ENCODE measurements at places on chromosomes 11 and 22.

DNA sequence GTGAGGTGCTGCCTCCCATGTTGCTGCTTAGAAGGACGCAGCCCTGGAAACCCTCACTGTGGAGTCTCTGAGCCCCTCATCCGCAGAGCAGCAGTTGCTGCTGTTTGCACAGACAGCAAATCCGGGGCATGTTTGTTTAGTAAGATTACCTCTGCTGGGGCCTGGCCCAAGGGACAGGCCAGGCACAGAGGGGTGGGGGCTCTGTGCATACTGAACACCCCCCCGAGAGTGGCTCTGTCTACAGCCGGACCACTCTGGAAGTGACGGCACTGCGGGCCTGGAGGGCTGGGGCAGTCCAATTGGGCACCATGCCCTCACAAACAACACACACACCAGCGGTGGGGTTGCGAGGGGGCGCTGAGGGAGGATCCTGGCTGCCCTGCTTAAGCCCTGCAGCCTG is 22.9 kb upstream of the CCDC188 start:
- H3K4me3 ChIP-seq, result no peak overlapping the region
- no peaks in the 10 kb centered on the region for H3K36me3 ChIP-seq
- H3K27ac ChIP-seq, result no peak overlapping the region
- no peaks in the 10 kb centered on the region for H3K4me1 ChIP-seq
- no peaks in the 10 kb centered on the region for H3K27me3 ChIP-seq

DNA sequence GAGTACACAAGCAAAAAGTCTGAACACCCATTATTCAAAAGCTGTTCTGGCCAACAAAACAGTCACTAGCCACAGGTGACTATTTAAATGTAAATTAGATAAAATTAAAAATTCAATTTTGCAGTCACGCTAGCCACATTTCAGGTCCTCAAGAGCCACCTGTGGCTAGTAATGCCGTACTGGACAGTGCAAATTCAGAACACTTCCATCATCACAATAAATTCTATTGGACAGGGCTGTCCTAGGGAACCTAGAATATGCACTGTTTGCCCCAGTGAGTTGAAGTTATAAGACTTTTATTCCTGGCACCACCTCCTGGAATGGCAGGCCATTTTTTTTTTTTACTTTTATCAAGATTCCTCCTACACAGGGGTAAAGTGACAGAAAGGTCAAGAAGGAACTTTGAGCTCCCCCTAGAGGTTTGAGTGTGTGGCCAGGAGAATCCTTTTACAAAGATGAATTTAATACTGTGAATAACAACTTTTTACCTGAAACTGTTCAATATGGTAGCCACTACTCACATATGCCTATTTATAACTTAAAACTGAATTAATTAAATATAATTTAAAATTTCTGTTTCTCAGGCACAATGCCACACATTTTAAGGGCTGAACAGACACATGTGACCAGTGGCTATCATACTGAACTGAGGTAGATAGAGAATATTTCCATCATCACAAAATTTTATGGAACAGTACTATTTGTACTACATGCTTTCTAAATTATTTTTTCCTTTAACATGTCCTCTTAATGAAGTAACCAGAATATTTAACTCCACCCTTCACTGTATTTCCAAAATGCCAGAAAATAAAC is 6.5 kb downstream of the MSANTD2 start:
- H3K36me3 ChIP-seq, result no peaks in the 10 kb centered on the region
- H3K27me3 ChIP-seq, result no peaks in the 10 kb centered on the region
- peaks cover 33% of the 10 kb centered on the region for H3K4me1 ChIP-seq
- peak; percentile 74 for DNase-seq

DNA sequence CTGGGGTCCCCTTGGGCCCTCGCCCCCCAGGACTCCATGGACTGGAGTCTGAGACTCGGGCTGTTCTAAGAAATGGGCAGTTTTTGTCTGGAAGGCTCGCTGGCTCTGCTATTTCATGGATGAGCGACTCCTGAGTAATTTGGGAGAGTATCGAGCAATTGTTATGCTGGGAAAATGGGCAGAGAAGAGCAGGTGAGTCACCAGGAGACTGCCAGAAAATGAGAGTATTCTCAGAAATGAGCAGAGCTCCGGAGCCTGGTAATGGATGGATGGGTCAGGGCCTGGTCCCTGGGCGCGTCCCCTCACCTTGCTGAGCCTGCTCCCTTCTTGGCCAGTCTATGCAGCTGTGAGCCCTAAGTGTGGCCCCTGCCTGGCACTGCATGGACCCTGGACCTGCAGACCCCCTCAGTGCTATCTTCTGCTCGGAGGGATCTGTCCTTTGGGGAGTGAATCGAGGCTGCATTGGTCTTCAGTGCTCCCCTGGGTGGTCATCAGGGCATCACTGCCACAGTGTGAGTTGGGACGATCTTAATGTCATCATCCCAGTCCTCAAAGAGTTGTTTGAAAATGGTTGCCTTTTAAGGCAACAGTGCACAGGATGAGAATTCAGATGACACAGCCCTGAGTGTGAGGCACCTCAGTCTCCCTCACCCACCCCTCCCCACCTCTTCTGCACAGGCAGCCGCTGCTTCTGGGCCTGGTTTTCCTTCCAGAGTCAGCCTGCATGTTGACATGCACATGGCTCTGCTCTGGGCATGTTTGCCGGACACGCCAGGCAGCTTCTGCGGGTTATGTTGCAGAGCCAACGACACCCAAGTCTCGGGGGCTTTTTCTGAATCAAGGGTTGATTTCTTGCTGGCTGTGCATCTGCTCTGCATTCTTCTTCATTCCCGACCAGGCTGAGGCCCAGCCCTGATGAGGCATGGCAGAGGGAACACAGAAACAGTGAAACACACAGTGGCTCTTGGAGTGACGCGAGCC is 519.0 kb downstream of the TBC1D22A start:
- no peak for DNase-seq
- H3K4me3 ChIP-seq, result no peak overlapping the region
- no peaks in the 10 kb centered on the region for H3K4me1 ChIP-seq
- no peaks in the 10 kb centered on the region for H3K36me3 ChIP-seq
- no peak overlapping the region for H3K27ac ChIP-seq

- peak overlapping the region; percentile 46 for H3K27ac ChIP-seq
- peaks cover 3% of the 10 kb centered on the region for H3K36me3 ChIP-seq
- H3K4me3 ChIP-seq, result no peak overlapping the region
- H3K4me1 ChIP-seq, result no peaks in the 10 kb centered on the region
- no peaks in the 10 kb centered on the region for H3K27me3 ChIP-seq
These were observed 27.9 kb downstream of the TCIRG1 start for GRCh38 chr11:68066742-68067141.

DNA sequence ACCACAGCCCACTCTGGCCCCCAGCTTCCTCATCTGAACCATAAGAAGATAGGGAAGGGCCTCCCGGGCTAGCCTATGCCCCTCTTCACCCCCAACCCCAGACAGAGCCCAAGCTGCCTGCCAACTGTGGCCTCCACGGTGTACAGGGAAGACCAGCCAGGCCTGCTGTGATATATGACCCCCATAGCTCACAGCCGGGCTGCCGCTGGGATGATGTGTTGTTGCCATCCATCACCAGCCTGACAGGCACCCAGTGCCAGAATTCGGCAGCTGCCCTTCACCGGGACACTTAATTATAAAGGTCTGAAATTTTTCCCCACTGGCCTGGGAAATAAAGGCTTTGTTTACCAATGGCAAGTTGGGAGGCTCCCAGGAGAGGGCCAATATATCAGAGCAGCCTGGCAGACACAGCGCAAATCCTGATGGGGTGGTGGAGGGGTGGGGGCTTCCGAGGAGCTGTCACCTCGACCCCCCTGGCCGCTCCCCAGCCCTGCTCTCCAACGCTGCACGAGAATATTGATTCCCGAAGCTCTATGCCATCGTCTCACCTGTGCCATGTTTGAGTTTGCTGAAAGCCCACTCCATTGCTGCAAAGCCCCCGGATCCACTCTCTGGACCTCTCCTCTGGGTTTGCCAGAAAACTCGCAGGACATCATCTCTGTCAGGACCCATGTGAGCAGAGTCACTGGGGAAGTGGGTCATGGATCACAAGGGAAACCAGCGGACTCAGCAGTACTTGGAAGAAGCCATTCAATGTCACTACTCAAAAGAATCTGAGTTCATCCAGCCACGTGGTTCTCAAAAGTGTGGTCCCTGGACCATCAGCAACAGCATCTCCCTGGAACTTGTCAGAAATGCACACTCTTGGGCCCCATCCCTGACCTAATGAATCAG is 296.9 kb downstream of the MN1 start:
- H3K27ac ChIP-seq, result no peak overlapping the region
- no peak for DNase-seq
- peaks cover 36% of the 10 kb centered on the region for H3K27me3 ChIP-seq
- H3K4me1 ChIP-seq, result peaks cover 31% of the 10 kb centered on the region

- no peak for DNase-seq
- H3K4me3 ChIP-seq, result no peak overlapping the region
- H3K27ac ChIP-seq, result peak overlapping the region; percentile 58
- H3K27me3 ChIP-seq, result no peaks in the 10 kb centered on the region
These were observed 1797.6 kb downstream of the LRRC4C start for GRCh38 chr11:39661890-39662289.

- H3K27me3 ChIP-seq, result no peaks in the 10 kb centered on the region
- H3K4me3 ChIP-seq, result no peak overlapping the region
- no peak overlapping the region for H3K27ac ChIP-seq
- H3K36me3 ChIP-seq, result no peaks in the 10 kb centered on the region
These were observed 23.9 kb upstream of the CCDC86 start for GRCh38 chr11:60818057-60818456.

- H3K36me3 ChIP-seq, result no peaks in the 10 kb centered on the region
- H3K27me3 ChIP-seq, result peaks cover 100% of the 10 kb centered on the region
- peak; percentile 85 for DNase-seq
- H3K27ac ChIP-seq, result no peak overlapping the region
- peak overlapping the region; percentile 55 for H3K4me3 ChIP-seq
These were observed 31.2 kb upstream of the TRIM29 start for GRCh38 chr11:120168960-120169681.

DNA sequence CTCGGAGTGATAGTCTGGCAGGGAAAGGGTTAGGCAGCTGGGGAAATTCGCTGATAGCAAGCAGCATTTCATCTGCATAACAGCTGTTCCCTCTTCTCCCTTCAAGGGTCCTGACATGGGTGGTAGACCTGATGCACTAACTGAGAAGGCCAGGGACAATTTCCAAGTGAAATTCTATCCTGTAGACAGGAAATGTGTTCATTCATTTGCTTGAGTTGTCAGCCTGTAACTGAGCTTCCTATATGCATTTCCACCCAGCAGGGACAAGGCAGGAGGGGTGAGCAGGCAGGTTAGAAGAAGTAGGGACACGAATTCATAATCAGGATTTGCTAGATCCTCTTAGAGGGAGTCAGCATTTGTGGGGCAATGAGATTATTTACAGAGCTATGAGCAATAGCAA is 154.3 kb upstream of the NCAM1 start:
- H3K4me3 ChIP-seq, result no peak overlapping the region
- H3K4me1 ChIP-seq, result peaks cover 14% of the 10 kb centered on the region
- no peak overlapping the region for H3K27ac ChIP-seq
- H3K27me3 ChIP-seq, result no peaks in the 10 kb centered on the region
- no peak for DNase-seq

DNA sequence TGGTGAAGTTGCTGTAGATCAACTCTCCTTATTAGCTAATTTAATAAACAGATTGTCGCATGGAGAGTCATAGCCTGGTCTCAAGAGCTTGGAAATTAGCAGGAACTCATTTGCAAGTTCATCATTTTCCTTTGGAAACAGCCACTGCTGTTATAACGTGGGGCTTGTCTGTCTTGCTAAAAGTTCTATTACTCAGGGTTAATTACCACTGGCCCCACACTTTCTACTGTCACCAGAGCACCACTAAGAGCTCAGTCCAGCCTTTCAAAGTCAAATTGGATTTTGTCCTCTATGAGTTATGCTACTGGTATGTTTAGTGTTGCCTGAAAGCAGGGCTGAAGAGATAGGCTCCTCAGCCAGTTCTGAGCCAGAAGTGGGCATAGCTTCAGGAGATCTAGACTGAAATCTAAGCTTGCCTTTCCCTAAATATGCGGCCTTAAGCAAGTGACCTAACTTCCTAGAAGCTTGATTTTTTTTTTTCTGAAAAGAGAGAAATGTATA is 292.2 kb downstream of the INSC start:
- H3K27me3 ChIP-seq, result no peaks in the 10 kb centered on the region
- no peaks in the 10 kb centered on the region for H3K4me1 ChIP-seq
- no peaks in the 10 kb centered on the region for H3K36me3 ChIP-seq
- H3K27ac ChIP-seq, result no peak overlapping the region
- H3K4me3 ChIP-seq, result no peak overlapping the region
- no peak for DNase-seq

DNA sequence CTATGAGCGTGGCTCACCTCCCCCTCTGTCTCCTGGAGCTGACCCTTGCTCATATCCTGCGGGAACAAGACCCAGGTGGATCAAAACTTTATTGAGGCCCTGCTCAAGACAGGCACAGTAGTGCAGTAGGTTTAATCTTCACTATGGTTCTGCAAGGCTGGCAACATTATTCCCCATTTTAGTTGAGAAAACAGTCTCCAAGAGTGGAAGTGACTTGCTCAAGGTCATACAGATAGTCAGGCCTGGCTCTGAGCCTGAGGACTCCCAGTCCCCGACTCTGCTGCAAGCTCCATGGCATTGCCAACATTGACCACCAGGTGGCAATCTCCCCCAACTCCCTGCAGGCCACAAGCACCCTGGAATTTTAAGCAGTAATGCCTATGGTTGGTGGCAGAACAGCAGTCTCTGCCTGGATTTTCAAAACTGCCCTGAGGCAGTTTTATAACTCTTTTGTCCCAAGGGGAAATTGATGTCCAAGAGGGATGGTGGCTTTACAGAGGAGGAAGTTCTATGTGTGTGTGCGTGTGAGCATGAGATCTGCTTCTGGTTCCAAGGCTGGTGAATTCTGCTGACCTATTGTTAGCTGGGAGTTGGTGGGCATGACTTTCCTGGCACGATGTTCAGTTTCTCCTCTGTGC is 34.1 kb downstream of the NEU3 start:
- no peak overlapping the region for H3K27ac ChIP-seq
- no peaks in the 10 kb centered on the region for H3K4me1 ChIP-seq
- no peaks in the 10 kb centered on the region for H3K27me3 ChIP-seq
- H3K4me3 ChIP-seq, result no peak overlapping the region
- peak; percentile 82 for DNase-seq

GRCh38 chr11:130801333-130802122 is 114.8 kb downstream of the SNX19 start:
- no peak for DNase-seq
- H3K4me3 ChIP-seq, result no peak overlapping the region
- H3K36me3 ChIP-seq, result no peaks in the 10 kb centered on the region
- no peak overlapping the region for H3K27ac ChIP-seq
- H3K4me1 ChIP-seq, result peaks cover 10% of the 10 kb centered on the region

GRCh38 chr11:68974421-68975194 is 6.2 kb downstream of the MRGPRD start:
- DNase-seq, result no peak
- H3K4me1 ChIP-seq, result no peaks in the 10 kb centered on the region
- H3K27me3 ChIP-seq, result no peaks in the 10 kb centered on the region
- no peaks in the 10 kb centered on the region for H3K36me3 ChIP-seq
- no peak overlapping the region for H3K4me3 ChIP-seq

- peak overlapping the region; percentile 65 for H3K4me3 ChIP-seq
- H3K36me3 ChIP-seq, result no peaks in the 10 kb centered on the region
- DNase-seq, result no peak
- peaks cover 32% of the 10 kb centered on the region for H3K4me1 ChIP-seq
- peak overlapping the region; percentile 98 for H3K27ac ChIP-seq
These were observed 2.5 kb downstream of the GNG3 start for GRCh38 chr11:62710001-62710345.
